Aorta (tissue), 5 donors: ENCODE measurements at places on chromosomes 6 and 20. TPM values are rescaled to one million over a fixed set of nuclear protein-coding genes. Genes with fewer than 3 reads are reported as not detected.
A peak's percentile ranks its signal among the peaks of the same experiment; 100 is the strongest.

- H3K4me3 ChIP-seq, result no peak overlapping the region
- no peak overlapping the region for H3K27ac ChIP-seq
- H3K4me1 ChIP-seq, result no peaks in the 10 kb centered on the region
Observed at GRCh38 chr6:135901774-135902524, 50.4 kb downstream of the PDE7B start.

GRCh38 chr6:109224107-109224875, 129.0 kb downstream of the CEP57L1 start:
- H3K36me3 ChIP-seq, result no peaks in the 10 kb centered on the region
- no peaks in the 10 kb centered on the region for H3K27me3 ChIP-seq
- no peaks in the 10 kb centered on the region for H3K4me1 ChIP-seq
- no peak for DNase-seq

- H3K4me1 ChIP-seq, result no peaks in the 10 kb centered on the region
- DNase-seq, result no peak
- no peak overlapping the region for H3K4me3 ChIP-seq
- H3K27me3 ChIP-seq, result no peaks in the 10 kb centered on the region
Observed at GRCh38 chr6:37538107-37538506, 38.4 kb upstream of the CCDC167 start.

DNA sequence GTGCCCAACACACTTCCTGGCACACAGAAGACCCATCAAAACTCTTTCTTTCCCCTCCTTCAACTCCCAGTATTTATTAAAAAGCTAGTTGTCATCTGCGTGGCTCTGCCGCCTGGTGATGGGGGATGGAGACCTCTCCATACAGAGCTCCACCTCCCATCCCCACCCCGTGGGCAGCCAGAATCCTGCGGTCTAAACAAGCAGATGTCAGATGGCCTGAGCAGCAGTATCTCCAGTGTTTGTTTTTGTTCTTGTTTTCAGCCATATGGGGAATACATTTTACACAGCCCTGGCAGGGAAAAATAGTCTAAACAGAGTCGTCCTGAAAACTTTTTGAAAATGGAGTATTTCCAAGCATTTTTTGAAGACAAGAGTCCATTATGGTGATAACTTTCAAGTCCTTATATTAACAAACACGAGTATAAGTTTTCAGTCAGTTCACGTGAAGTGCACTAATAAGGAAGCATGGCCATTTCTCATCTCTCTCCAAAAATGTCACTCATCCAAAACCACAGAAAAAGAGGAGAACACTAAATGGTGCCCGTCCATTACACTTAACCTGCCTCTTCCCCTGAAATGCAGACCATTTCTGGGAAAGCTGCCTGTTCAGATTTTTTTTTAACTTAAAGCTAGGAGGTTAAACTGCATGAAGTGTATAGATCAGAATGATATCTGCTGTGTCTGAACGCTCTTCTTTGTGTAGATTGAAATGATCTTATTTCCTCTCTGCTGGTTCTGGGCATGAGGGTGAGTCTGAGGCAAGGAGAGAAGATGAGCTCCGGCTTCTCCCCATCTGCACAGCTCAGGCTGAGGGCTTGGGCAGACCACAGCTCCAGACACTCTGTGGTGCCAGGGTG, 91.0 kb downstream of the TCP11 start:
- DNase-seq, result no peak
- peaks cover 2% of the 10 kb centered on the region for H3K4me1 ChIP-seq
- no peak overlapping the region for H3K27ac ChIP-seq
- H3K4me3 ChIP-seq, result no peak overlapping the region
- H3K27me3 ChIP-seq, result no peaks in the 10 kb centered on the region
- H3K36me3 ChIP-seq, result no peaks in the 10 kb centered on the region

DNA sequence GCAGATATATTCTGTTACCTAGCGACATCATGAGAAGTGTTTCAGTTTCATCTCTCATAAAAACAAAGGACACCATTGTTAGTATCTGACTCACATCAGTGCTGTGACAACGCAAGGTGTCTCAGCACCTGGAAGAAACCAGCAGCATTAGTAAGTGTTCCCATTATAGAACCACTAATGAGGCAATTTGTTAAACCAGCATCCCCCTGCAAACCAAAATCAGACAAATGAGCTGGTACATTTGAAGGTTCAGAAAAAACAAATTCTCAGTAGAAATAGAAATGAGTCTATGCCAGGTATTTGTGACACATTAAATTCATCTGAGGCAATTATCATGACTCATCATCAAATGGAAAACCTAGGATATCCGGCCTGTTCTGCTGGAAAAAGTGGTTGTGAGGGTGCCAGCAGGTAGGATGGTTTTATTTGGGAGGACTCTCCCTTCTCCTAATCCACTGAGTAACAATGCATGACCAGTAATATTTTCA, 151.7 kb downstream of the TMEM200A start:
- no peaks in the 10 kb centered on the region for H3K27me3 ChIP-seq
- H3K27ac ChIP-seq, result no peak overlapping the region
- no peaks in the 10 kb centered on the region for H3K36me3 ChIP-seq
- no peaks in the 10 kb centered on the region for H3K4me1 ChIP-seq
- DNase-seq, result no peak

DNA sequence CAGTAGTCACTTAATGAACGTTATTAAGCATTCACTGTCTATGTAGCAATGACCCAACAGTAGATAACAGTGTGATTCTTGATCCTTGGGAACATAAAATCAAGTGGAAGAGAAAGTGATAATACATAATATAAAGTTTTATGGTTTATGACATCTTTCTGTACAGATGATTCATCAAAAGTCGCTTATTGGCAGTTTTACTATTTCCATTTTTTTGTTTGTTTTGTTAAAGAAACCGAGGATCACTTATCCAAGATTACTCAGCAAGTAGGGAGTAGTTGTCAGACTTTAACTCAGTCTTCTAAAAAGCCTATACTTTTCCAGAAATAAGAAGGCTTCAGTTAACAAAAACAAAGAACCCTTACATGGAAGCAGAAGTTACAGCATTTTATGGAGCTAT, 260.8 kb downstream of the ZFAND3 start:
- H3K27me3 ChIP-seq, result no peaks in the 10 kb centered on the region
- H3K27ac ChIP-seq, result no peak overlapping the region
- H3K4me3 ChIP-seq, result no peak overlapping the region
- H3K4me1 ChIP-seq, result no peaks in the 10 kb centered on the region

GRCh38 chr6:33212857-33213165, 4.5 kb downstream of the RING1 start:
- H3K27me3 ChIP-seq, result no peaks in the 10 kb centered on the region
- H3K27ac ChIP-seq, result no peak overlapping the region
- peak overlapping the region; percentile 54 for H3K4me3 ChIP-seq
- H3K36me3 ChIP-seq, result no peaks in the 10 kb centered on the region
- no peak for DNase-seq
- H3K4me1 ChIP-seq, result no peaks in the 10 kb centered on the region

DNA sequence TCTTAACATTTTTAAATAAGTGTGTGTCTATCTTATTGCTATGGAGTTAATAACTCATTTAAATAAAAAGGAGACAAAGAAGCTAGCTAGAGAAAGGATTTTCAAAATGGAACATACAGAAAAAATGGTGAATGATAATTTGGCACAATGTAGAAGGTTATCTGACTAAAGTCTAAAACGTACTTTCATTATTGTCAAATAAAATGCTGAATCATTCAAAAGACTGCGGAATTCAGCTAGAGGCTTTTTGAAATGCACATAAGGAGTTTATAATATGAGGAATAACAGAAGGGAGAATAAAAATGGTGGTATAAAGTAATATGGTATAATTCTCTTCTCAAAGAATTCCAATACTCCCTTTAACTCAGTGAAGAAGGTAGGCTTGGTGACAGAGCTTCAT, 597.9 kb downstream of the KHDRBS2 start:
- H3K4me3 ChIP-seq, result no peak overlapping the region
- H3K4me1 ChIP-seq, result no peaks in the 10 kb centered on the region
- no peaks in the 10 kb centered on the region for H3K36me3 ChIP-seq

DNA sequence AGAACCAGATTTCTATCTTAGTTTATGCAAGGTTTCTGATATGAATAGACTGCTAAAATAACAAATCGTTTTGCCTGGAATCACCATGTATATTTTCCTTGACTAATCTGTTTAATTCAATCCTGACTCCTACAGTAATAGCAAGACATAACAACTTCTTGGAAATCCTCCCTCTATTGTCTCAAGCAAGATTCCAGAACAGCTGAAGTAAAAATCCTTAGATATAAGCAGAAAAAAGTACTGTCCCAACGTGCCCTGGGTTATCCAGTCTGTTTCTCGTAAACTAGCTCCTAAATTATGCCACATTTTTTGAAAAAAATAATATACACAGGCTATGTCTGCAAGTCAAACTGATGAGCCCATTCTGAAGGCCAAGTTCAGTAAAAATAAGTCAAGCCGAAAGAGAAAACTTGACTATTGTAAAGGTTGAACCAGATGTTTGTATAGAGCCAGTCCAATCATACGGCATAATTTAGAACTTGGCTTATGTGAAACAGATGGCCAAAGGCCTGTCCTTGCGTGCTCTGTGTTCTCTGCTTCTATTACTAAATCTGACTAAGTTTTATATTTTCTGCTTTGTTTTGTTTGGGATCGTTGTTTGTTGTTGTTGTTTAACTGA, 341.6 kb upstream of the NRSN1 start:
- H3K27ac ChIP-seq, result no peak overlapping the region
- no peak for DNase-seq
- H3K27me3 ChIP-seq, result no peaks in the 10 kb centered on the region
- peaks cover 5% of the 10 kb centered on the region for H3K4me1 ChIP-seq
- no peaks in the 10 kb centered on the region for H3K36me3 ChIP-seq

- no peaks in the 10 kb centered on the region for H3K4me1 ChIP-seq
- H3K36me3 ChIP-seq, result no peaks in the 10 kb centered on the region
- no peak overlapping the region for H3K27ac ChIP-seq
- H3K27me3 ChIP-seq, result no peaks in the 10 kb centered on the region
Observed at GRCh38 chr6:109383438-109383940, 1.2 kb upstream of the CD164 start.

SIRPB2 gene
- total RNA-seq, result 27.3 TPM

PLN gene
- total RNA-seq, result 587 TPM

SLC17A5 gene
- total RNA-seq, result 22.0 TPM

LSM14B gene
- total RNA-seq, result 25.0 TPM

STK35 gene
- 10.5 TPM for total RNA-seq

FANCE gene
- total RNA-seq, result 4.7 TPM
